ENCODE measurements at places on chromosomes 1 and 21. TPM values are rescaled to one million over a fixed set of nuclear protein-coding genes. Genes with fewer than 3 reads are reported as not detected.
A peak's percentile ranks its signal among the peaks of the same experiment; 100 is the strongest.

Gene S100A2
- 11.2 TPM for total RNA-seq

Gene CD53
- not detected for total RNA-seq

Gene NUAK2
- total RNA-seq, result 1.2 TPM

DNA sequence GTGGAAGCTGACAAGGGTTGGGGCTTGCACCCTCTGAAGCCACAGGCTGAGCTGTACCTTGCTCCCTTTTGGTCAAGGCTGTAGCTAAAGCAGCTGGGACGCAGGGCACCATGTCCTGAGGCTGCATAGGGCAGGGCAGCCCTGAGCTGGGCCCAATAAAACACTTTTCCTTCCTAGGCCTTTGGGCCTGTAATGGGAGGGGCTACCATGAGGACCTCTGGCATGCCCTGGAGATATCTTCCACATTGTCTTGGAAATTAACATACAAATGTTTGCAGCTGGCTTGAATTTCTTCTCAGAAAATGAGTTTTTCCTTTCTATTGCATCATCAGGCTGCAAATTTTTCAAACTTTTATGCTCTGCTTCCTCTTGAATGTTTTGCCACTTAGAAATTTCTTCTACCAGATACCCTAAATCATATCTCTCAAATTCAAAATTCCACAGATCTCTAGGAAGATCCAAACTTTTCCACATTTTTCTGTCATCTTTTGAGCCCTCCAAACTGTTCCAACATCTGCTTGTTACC lies 32.9 kb upstream of the TTLL7 start:
- DNase-seq, result no peak

GRCh38 chr1:117067533-117068370 lies 7.6 kb downstream of the TTF2 start:
- DNase-seq, result peak; percentile 53

DNA sequence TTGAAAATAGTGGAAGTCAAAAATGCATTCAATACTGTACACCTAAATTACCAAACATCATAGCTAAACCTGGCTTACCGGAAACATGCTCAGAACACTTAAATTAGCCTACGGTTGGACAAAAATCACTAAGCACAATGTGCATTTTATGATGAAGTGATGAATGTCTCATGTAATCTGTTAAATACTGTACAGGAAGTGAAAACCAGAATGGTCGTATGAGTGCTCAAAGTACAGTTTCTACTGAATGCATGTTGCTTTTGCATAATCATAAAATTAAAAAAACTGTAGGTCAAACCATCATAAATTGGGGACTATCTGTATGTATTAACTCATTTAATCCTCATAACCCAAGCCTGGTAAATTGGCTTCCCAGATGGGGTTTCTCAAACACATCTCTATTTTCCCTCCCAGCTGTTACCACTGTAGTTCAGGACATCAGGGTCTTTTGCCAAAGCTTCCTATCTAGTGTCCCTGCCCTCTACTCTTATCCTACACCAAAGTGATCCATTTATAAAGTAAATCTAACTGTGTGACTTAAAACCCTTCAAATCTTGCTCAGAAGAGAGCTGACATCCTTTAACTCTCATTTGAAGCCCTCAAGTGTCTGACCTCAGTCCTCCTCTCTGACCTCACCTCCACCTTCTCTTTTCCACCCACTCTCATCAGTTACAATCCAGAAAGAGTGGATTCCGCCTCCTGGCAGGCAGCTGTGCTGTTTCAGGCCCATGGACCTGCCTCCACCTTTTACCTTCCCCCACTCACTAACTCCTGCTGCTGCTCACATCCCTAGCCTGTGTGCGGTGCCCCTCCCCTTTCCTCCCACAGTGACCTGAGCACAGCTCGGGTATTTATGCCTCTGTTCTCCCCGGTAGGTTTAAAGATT lies 356.4 kb upstream of the ST6GALNAC5 start:
- no peak for DNase-seq

- DNase-seq, result no peak
Measured at GRCh38 chr1:57340334-57341070, 83.4 kb downstream of the DAB1 start.

GRCh38 chr1:154819628-154820590 lies 50.2 kb downstream of the KCNN3 start:
- no peak for DNase-seq

GRCh38 chr1:239337799-239338430 lies 48.5 kb upstream of the CHRM3 start:
- no peak for DNase-seq

DNA sequence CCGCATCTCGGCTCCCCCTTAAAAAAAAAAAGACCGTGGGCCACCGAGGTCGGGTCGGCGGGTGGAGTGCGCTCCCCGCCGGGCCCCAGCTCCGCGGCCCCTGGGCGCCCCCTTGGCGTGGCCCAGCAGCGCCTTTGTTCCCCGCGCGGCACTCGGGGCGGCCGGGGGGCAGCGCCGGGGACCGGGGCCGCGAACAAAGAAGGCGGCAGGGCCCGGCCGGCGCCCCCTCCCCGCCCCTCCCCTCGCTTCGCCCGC lies 571 bp downstream of the MARCKSL1 start:
- no peak for DNase-seq

All from RPMI7951 (cell line).